ENCODE measurements at places on chromosomes 7 and 10. TPM values are rescaled to one million over a fixed set of nuclear protein-coding genes. Genes with fewer than 3 reads are reported as not detected.

The KCNIP2 gene
- polyA plus RNA-seq: 6.0 TPM

The LRWD1 gene
- polyA plus RNA-seq: 11.7 TPM

The PLXNA4 gene
- 2.6 TPM for polyA plus RNA-seq

The DNTT gene
- polyA plus RNA-seq: not detected

The DNAJB6 gene
- 142 TPM for polyA plus RNA-seq

The DNAH11 gene
- 0.13 TPM for polyA plus RNA-seq

DNA sequence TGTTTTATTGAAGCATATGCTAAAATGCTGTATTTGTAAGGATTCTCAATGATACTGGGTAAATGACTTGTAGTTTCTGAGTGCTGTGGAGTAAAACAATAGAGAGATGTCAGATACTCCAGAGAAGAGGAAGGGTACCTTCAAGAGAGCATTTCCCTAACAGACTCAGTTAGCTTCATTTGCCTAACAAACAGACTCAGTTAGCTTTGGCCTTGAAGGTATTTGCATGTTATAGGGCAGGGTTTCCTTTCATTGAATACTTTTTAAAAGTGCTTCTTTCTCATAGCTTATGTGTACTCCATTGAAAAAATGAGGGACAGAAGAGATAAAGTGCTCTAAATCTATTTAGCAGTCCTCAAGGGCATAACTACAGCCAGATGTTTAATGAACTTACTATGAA, 101.8 kb downstream of the CHN2 start:
- no peak for DNase-seq

DNA sequence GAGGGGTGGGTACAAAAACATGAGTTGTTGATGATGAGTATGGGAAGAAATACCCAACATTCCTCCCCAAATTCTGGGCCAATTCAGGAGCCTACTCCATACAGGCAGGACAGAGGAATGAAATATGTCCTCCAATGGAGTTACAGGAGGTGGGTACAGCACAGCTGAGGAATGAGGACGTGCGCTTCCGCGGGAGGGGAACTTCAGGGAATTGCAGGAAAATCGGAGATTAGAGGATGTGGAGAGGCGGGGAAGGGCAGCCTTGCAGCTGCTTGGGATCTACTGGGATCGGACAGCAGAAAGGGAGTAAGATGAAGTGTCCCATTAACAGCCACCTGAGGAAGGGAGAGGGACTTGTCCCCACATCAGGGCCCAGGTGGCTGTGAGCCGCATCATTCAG, 50.2 kb downstream of the PDIA4 start:
- no peak for DNase-seq

- DNase-seq: no peak
These were observed 94.5 kb upstream of the GSDME start for GRCh38 chr7:24851786-24852185.

GRCh38 chr10:94432443-94432842, 30.1 kb downstream of the TBC1D12 start:
- DNase-seq: no peak

DNA sequence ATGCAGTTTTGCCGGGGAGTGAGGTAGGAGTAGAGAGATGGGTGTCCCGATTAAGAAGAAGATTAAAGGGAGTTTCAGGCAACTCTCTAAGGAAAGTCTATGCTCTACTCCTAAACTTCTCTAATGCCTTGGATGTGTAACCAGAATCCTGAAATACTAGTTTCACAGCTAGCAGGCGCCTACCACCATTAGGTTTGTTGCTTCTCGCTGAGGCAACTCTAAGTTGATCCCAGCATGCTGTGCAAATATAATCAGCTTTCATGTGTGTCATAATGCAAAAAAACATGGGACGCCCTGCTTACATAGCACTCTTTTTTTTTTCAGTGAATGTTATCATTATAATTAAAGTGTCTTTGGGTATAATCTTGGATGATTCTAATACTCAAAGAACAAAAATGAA, 50.4 kb upstream of the FAM3C start:
- DNase-seq: no peak

DNA sequence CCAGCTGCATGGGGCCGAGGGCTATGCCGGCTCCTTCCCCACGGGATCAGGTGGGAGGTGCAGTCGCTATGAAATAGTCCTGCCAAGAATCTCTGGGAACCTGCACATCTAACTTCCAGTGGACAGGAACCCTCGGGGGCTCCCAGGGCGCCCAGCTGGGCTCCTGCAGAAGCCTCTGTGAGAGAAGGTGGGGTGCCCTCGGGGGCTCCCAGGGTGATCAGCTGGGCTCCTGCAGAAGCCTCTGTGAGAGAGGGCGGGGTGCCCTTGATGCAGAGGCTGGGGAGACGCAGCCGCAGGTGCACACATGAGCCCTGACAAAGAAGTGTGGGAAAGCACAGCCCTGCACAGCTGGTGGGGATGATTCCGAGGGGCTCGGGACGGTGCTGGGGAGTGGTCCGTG, 5.9 kb downstream of the VENTX start:
- DNase-seq: no peak

All from hindlimb muscle (tissue), 1 donor.